Smooth muscle cell of the coronary artery (primary cell): ENCODE measurements at places on chromosomes 13 and 19. TPM values are rescaled to one million over a fixed set of nuclear protein-coding genes. Genes with fewer than 3 reads are reported as not detected.

The KLK4 gene
- not detected in 2 replicates for total RNA-seq

The COQ8B gene
- 22.8 and 24.0 TPM in 2 replicates for total RNA-seq

The PRR36 gene
- total RNA-seq = not detected in 2 replicates

The FUT2 gene
- total RNA-seq = not detected in 2 replicates

The ZSCAN4 gene
- total RNA-seq = not detected in 2 replicates

The YIPF2 gene
- total RNA-seq = 128 and 172 TPM in 2 replicates
